ENCODE measurements at places on chromosomes 16 and 17.
A peak's percentile ranks its signal among the peaks of the same experiment; 100 is the strongest.

DNA sequence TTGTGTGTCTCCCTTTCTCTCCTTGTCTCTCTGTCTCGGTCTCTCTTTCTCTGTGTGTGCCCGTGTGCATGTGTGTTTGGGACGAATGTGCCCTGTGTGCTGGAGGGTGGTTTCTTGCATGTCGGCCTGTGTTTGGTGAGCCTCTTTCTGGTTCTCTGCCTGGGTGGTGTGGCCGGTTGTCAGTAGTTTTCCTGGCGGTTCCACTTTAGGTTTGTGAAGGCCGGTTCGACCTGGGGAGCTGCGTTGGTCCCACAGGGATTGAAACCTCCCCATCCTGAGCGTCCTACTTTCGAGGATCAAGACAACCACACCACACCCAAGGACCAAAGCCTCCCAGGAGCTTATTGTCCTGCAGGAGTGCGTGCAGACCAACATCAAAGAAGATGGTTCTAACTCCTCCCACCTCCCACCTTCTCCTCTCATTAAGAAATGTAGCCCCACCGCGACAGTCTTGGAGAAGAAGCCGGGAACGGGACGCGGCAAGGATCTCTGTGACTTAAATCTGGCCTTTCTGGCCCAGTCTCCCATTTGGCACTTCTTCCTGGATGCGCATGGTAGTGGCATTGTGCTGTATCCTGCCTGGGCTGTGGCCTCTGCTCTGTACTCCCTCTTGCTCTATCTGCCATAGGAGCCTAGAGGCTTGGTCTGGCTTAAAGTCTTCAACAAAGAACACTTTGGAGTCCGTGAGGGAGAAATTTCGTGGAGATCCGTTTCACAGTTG is 1685.0 kb downstream of the TP53TG3F start:
- DNase-seq = no peak

- no peak for DNase-seq
Observed at GRCh38 chr17:45119964-45120363, 12.4 kb downstream of the PLCD3 start.

GRCh38 chr16:76162046-76162445 is 115.2 kb upstream of the CNTNAP4 start:
- DNase-seq = no peak

DNA sequence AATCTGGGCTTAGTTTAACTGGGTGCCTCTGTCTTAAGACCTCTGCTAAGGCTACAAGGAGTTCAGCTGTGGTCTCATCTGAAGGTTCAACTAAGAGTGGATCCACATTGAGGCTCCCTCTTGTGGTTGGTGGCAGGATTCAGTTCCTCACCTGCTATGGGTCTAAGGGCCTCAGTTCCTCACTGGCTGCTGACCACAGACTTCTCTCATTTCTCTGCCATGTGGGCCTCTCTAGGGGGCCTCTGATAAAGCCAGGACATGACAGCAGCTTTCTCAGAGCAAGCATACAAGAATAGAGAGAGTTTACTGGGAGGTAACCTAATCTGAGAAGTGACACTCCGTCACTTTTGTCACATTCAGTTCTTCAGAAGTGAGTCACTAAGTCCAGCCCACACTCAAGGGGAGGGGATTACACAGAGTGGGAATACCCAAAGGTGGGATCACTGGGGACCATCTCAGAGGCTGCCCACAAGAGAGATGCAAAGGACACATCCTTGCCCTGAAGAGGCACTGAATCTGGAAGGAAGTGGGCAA is 19.2 kb upstream of the ABAT start:
- peak; percentile 32 for DNase-seq

GRCh38 chr16:637081-638018 is 1.2 kb upstream of the METTL26 start:
- peak; percentile 95 for DNase-seq

GRCh38 chr17:33697557-33697956 is 404.5 kb upstream of the ASIC2 start:
- no peak for DNase-seq

DNA sequence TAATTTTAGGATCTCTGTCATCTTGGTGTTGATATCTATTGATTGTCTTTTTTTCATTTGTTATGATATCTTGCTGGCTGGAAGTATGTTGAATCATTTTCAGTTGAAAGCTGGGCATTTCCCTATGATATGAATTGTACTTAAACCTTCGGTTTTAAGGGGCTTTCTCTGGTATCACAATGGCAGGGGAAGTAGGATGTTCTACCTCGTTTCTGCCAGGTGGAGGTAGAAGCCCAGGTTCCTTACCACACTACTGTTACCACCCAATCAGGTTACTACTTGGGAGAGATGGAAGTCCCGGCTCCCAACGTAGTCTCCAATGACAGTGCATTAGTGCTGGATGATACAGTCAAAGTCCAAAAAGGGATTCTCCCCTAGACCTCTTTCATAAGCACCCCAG is 281.7 kb upstream of the TBX2 start:
- DNase-seq = no peak

- DNase-seq = no peak
Observed at GRCh38 chr17:8724451-8724850, 20.2 kb downstream of the CCDC42 start.

DNA sequence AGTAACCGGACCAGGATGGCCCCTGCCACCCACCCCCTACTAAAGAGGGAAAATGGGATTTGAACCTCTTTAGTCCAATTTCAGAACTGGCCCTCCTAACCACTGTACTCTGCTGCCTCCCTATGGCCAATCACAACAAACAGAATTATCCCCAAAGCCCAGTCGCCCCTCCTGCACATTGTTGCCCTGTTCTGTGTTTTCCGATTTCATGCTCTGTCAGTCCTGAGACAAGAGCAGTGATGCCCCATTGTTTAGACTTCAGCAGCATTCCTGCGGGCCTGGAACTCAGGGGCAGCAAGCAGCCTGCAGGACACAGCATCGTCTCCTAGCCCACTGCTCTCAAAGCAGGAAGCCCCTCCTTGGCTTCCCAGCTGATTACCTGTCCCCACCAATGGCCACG is 20.5 kb upstream of the KLHL11 start:
- peak; percentile 23 for DNase-seq

GRCh38 chr17:31824766-31825360 is 34.2 kb downstream of the COPRS start:
- no peak for DNase-seq

- peak; percentile 81 for DNase-seq
Observed at GRCh38 chr17:74864866-74865395, 5.2 kb upstream of the GRIN2C start.

GRCh38 chr16:74321356-74321755 is 24.7 kb downstream of the PSMD7 start:
- DNase-seq = no peak

DNA sequence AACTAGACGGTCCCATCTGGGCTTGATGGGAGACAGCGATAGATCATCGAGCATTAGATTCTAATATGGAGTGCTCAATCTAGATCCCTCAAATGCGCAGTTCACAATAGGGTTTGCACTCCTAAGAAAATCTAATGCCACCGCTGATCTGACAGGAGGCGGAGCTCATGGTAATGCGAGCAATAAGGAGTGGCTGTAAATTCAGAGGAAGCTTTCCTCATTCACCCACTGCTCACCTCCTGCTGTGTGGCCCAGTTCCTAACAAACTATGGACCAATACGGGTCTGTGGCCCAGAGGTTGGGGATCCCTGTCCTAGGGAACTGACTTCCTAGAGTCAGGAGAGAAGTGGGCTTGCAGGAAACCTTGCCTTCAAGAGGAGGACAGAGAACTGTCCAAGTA is 25.2 kb upstream of the AMZ2 start:
- no peak for DNase-seq

DNA sequence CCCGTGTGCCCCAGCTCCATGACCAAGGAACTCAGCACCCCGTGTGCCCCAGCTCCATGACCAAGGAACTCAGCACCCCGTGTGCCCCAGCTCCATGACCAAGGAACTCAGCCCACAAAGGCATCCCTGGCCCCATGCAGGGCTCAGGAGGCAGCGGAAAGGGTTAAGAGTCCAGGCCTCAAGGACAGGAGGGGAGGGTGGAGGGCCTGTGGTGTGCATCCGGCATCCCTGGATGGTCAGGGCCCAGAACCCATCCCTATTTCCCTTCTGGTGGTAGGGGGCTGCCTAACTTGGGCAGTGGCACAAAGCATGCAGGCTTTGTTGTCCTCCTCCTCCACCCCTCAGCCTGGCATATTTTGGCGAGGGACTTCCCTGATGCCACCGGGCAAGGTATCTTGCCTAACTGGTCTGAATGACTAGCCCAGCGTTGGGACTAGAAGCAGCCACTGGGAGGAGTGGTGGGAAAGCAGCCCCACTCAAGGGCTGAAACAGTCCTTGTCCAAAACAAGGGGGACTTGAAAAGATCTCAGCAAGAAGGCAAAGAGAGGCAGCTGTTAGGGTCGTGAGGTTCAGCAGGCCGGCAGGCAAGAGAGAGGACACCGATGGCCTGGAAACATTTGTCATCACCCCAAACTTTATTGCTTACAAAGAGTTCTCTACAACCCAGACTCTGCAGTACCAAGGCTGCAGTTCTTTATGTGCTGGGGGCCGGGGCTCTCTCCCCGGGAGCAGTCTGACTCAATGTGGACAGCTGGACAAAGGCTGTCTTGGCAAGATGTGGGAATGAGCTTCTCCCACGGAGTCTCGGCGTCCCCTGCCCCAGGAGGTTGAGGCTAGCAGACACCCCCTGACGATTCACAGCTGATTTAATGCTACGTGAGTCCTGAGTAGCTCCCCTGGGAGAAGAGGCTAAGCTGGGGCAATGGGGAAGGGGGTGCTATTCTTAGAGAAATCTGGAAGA is 902 bp upstream of the SPATA32 start:
- peak; percentile 7 for DNase-seq

DNA sequence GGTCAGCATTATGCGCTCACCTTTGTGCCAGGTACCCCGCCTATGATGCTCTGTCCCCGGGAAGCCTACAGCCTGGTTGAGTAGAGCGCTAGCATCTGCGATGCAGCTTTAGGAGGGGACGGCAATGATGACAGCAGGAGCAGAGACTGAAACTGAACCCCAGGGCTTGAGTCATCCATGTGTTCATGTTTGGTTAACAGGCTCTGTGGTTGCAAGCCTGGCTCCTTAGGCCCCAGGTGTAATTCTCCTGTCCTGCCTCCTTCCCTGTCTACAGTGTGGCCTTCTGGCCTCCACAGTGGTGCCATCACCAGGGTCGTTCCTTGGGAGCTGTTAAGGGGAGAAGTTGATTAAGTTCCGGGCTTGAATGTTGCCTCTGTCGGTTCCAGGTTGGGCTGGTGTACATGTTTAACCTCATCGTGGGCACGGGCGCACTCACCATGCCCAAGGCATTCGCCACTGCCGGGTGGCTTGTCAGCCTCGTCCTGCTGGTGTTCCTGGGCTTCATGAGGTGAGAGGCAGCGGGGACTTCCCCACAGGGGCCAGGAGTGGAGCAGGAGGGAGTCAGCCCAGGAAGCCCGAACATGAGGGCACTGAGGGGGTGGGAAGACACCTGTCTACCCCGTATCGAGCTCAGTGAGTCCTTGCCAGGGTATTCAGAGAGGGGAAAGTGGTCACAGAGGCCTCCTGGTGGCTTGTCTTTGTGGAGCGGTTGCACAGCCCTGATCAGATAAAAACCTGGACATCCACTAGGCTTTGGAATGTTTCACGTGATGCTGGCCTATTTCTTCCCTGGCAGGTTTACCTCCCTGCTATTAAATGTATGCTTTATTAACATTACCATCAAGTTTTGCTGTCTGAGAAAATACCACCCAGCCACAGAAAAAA is 9.2 kb upstream of the NAT9 start:
- peak; percentile 31 for DNase-seq

DNA sequence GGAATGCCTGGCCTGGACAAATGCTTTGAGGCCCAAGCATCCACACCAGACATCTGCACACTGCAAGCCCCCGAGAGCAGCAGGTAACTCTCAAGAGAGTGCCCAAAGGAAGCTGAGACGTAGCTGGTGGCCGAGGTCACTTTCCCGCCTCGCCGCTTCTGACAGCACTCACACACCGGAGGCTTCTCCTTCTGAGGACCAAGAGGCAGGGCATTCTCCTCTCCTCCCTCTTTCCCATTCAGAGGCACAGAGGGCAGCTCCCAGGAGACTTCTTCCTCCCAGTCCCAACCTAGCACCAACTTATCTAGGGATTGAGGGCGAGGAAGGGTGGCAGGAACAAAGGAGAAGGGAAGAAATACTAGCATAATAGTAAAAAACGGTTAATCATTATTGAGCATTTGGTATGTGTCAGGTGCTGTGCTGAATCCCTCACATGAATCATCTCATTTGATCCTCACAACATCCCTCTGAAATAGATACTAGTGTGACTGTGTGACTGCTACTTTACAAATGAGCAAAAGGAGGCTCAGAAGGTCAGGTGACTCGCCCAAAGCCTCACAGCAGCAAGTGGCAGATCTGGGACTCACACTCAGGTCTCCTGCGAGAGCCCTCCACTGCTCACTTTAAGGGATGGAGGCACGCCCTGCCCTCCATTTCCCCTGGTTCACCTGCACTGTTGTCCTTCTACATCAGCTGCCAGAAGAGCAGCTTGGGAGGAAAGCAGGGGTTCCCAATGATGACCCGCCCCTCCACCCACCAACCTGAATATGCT is 41.8 kb downstream of the MYO18A start:
- DNase-seq = peak; percentile 78

DNA sequence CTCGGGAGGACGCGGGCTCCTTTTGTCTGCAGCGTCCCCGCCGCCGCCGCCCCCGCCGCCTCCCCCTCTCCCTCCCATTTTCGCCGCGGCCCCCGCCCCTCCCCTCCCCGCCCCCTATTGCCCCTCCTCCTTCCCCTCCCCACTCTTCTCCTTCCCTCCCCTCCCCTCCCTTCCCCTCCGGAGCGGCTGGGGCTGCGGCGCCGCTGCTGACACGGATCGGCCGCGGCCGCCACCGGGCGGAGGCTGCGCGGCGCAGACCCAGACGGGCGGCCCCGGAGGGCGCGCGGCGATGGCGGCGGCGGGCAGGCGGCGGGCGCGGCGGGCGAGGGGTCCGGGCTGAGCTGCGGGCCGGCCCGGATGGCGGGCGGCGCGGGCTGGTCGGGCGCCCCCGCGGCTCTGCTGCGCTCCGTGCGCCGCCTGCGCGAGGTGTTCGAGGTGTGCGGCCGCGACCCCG is at the start of gene RAB11FIP4:
TSS of gene RAB11FIP4 (plus strand) at position 180 of the 454 bp plus-strand sequence. CDS start at position 358, 178 bp downstream.
- DNase-seq = peak; percentile 69

DNA sequence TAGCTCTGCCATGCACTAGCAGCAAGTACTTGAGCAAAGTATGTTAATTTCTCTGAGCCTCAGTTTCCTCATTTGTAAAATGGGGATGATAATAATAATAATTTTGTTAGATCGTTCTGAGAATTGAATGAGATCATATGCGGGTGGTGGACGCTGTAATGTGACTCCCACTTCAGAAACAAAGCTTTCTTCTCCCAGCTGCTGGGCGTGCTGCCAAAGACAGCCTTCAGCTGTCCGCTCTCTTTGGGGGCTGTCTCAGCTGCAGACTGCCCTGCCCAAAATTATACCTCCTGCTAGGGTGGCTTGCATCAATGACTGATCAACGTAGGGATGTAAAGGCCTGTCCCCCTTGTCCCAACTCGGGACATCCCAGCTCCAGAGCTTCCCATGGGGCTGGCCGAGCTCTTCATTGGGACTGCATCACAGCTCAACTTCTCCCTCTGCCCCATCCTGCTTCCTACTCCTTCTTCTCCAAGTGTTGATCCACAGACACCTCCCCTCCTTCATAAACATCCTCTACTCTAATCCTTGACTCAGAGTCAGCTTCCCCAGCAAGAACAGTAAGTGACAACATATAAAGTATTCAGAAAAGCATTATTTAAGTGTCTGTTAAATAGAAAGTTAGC is 30.7 kb upstream of the CDH5 start:
- DNase-seq = no peak

All from CD4-positive, alpha-beta T cell treated with Interleukin-17A for 4 hours (primary cell).